ENCODE measurements at places on chromosomes 11 and 22. TPM values are rescaled to one million over a fixed set of nuclear protein-coding genes. Genes with fewer than 3 reads are reported as not detected.

- DNase-seq = no peak
Measured at GRCh38 chr22:35591714-35592417, 25.3 kb downstream of the MB start.

- DNase-seq = no peak
Measured at GRCh38 chr22:38144025-38144405, 33.5 kb upstream of the BAIAP2L2 start.

- DNase-seq = no peak
Measured at GRCh38 chr11:46827995-46828394, 18.1 kb downstream of the CKAP5 start.

GRCh38 chr22:43510281-43511070, 98.7 kb downstream of the MPPED1 start:
- DNase-seq = no peak

DEFB131B gene
- not detected for total RNA-seq

JAML gene
- not detected for total RNA-seq

- no peak for DNase-seq
Measured at GRCh38 chr11:14022251-14022650, 59.7 kb downstream of the SPON1 start.

SHANK3 gene
- total RNA-seq = 5.0 TPM

DNA sequence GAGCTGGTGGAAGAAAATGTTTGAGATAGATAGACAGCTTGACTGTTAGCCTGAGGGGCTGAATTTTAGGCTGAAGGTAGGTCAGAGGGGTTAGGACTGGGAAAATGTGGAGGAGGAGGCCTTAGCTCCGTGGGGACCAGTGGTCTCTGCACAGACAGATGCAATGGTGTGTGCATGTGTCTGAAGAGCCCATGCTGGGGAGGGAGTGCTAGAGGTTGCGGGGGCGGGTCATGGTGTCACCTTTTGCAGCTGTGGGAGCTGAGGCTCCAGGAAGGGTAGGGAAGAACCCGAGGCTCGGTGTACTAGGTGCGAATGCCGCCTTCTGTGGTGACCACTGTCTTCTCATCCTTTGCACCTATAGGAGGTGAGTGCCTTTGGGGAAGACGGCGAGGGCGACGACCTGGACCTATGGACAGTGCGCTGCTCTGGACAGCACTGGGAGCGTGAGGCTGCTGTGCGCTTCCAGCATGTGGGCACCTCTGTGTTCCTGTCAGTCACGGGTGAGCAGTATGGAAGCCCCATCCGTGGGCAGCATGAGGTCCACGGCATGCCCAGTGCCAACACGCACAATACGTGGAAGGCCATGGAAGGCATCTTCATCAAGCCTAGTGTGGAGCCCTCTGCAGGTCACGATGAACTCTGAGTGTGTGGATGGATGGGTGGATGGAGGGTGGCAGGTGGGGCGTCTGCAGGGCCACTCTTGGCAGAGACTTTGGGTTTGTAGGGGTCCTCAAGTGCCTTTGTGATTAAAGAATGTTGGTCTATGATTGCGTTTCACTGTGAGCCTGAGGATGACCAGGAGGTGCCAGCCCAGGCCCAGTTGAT, 1.6 kb downstream of the SDF2L1 start:
- no peak for DNase-seq

Measured in G401 (cell line).